ENCODE measurements at places on chromosomes 6 and 20. TPM values are rescaled to one million over a fixed set of nuclear protein-coding genes. Genes with fewer than 3 reads are reported as not detected.

CCN6 gene
- total RNA-seq = 0.18 TPM

- no peak for DNase-seq
These were observed 53.2 kb upstream of the SYNJ2 start for GRCh38 chr6:157928428-157928827.

OOEP gene
- total RNA-seq = not detected

GRCh38 chr6:145600299-145600698 is 135.0 kb downstream of the EPM2A start:
- DNase-seq = no peak

DNA sequence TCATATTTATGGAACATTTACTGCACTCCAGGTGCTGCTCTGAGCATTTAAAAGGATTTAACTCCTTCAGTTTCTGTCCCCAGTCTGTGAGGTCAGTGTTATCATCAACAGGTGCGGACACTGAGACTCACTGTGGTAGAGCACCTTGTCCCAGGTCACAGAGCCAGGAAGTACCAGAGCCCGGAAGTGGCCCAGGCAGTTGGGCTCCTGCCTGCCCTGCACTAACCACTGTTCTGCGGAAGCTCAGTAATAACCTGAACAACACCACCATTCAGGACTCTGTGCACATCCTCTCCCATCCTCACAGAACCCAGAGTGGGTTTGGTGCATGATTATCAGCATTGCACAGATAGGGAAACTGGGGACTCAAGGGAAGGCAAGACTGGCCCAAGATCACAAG is 16.8 kb upstream of the SIRPG start:
- DNase-seq = no peak

MYLK4 gene
- total RNA-seq = 0.98 TPM

DNA sequence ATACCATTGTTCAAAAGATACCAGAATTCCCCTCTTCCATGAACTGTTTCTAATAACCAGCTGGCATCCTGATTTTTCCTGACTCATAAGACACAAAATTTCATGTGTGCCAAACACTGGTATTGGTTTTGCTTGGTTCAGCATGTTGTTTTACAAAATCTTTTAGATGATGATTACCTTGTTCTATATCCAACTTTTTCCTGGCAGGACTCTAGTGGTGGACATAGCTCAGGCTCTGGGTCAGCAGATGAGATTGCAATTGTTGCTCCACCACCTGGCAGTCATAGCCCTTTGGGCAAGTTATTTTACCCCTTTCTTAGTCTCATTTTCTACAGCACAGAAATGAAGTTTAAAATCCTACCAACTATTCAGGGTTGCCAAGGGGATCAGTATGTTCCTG is 6.2 kb downstream of the TRIM38 start:
- no peak for DNase-seq

DNA sequence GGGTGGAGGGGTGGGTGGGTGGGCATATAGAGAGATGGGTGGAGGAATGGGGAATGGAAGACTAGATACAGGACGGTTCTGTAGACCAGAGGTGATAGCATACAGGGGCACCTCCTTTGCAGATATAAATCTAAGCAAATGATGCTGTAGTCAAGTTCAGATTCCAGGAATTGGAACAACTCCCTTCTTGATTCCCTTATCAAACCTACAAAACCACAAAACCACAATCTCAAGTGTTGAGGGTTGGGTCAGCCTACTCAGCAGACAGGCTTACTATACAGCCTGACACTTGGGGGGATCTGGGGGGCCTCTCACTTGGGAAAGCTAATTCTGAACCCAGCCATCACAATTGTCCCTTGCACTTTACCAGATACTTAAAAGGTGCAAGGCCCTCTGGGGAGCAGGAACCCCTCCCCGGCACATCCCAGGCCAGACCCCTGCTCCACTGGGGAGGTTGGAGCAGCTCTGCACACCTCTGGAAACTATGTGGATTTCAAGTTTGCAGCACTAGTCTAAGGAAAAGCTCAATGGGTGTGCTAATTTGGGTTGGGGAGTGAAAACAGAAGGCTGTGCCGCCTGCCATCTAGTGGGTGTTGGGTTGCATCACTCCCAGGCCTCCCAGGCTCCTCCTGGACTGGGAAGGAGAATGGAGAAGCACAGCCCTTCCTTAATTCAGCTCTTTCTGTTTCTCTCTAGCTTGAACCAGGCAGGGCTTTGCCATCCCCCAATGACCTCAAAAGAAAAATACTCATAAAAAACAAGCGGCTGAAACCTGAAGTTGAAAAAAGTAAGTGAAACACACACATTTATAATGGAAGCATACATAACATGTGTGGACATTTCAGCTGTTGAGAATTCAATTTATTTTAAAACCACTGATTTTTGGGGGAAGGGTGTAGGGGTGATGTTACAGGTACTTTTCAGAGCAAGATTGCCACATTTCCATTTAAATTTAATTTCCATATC is 121.2 kb upstream of the LAMP5 start:
- peak; percentile 74 for DNase-seq

GSTA2 gene
- total RNA-seq = not detected

BEND6 gene
- total RNA-seq = 4.4 TPM

DNA sequence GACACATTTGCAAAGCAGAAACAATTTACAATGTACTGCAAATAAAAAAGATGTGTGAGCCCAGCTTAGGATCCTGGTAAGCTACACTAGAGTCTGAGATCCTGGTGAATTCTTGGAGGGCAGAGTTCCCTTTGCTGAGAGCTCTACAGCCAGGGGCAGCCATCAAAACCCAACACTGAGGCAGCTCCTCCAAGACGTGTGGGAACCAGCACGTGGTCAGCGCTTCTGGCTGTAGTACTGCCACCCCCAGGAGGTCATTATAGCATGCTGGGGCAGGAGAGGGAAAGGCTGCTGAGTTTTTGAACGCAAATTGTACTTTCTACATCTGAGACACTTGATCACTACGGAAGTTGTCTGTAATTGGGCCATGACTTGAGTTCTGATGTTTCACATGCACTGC is 131.5 kb downstream of the INSM1 start:
- DNase-seq = no peak

GRCh38 chr6:46756469-46757213 is 9.9 kb downstream of the ANKRD66 start:
- no peak for DNase-seq

GRCh38 chr6:132814716-132815570 is 574 bp downstream of the RPS12 start:
- no peak for DNase-seq

- no peak for DNase-seq
These were observed 89.1 kb upstream of the PLEKHG1 start for GRCh38 chr6:150510576-150510975.

GRCh38 chr20:6122111-6122872 is 538 bp downstream of the FERMT1 start:
- no peak for DNase-seq

FOXF2 gene
- 0.58 TPM for total RNA-seq

- DNase-seq = peak; percentile 70
These were observed 64.9 kb downstream of the LAMA4 start for GRCh38 chr6:112189494-112189893.

DNA sequence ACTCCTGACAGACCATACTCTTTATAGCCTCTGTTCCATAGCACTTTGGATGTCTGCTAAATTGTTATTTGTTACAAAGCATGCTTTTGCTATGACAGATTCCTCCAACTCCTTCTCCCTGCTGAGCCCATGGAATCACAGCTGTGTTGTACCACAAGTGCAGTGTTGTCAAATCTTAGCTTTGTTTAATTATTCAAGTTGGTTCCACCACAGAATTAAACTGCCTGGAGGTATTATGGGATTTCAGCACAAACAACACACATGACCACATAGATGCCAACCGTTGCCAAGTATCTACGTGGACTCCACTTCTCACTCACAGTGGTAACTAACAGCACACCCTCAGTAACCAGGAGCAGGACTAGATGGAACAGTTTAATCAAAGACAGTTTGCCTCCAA is 32.7 kb upstream of the MARCKS start:
- DNase-seq = no peak

GRCh38 chr20:24473435-24474223 is 4.2 kb downstream of the SYNDIG1 start:
- no peak for DNase-seq

DNA sequence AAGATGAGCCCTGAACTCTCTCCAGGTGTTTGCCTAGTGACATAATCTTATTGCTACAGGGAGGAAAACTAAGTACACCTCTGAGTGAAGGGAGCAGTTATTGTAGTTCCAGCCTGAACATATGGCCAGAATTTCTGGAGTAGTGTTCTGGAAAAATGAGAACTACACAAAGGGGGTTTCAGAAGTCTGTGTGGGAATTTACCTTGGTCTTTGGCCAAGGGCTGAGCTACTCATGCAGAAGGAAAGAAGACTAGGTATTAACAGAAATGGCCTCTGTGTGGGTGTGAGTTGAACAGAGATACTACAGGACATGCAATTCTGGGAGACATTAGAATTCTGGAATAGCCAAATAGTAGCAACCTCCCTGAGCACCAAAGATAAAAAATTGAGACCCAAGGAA is 1009.7 kb upstream of the GJE1 start:
- no peak for DNase-seq

DNA sequence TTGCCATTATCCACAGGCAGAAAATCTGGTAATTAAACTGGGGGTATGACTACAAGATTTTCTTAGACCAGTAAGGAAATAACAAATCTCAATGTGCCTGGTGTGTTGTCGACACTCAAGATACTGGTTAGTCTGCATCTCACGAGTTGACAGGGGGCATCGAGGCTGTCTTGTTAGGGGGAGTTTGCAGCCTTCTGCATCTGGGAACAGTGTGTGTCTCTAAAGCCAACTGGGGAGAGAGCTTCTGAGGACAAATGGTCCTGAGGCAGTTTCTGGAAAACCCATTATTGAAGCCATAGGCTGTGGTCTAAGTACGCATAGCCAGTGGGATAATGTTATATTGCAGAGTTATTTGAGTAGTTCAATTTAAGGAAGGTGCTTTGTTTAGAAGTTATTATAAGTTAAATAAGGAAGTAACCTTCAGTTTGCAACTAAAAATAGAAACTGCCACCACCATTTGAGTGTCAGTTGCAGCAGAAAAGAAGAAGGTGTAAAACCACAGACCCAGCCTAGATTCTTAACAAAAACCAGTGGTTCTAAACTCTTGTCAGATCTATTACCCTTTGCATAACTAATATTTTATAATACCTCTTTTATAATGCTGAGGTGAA is 15.4 kb upstream of the MAPK13 start:
- DNase-seq = no peak
